ENCODE measurements at places on chromosomes 16 and 17.

DNA sequence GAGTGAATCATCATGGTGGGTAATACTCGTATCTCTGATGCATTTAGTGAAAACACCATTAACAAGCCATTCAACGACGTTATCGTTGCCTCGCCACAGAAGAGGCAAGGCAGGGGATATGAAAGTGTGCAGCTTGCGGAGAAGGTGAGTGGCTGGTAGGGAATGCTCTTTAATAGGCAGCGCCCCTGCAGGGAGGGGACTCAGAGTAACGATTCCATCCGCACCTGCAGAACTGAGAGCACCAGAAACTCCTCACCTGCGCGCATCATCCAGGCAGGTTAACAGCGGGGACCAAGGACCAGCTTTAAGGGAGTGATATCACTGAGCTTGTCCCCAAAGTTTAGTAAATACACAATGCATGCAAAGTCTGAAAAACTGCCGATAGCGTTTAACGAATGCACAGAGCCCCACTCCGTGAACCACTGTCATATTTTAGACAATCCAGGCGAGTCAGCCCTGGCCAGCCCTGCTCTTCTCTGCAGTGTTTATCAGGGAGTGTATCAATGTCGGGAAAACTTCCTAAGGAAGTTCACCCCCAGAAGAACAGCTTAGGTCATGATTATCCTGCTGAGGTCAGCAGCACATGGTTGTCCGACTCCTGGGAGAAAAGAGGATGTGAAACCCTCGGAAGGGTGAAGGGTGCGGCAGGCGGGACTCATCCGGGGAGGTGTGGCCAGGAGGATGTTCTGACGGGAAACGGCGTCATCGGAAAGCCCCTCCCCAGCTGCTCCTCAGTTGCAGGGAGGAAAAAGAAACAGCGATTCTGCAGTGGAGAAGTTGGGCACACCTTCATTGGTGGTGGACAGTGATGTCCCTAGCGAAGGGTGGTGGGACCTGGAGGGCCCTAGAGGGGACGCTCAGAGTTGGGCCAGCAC is 68.5 kb upstream of the DNAH17 start:
- peak; percentile 21 for DNase-seq

- DNase-seq: no peak
These were observed 9.6 kb downstream of the FHOD1 start for GRCh38 chr16:67237396-67238277.

DNA sequence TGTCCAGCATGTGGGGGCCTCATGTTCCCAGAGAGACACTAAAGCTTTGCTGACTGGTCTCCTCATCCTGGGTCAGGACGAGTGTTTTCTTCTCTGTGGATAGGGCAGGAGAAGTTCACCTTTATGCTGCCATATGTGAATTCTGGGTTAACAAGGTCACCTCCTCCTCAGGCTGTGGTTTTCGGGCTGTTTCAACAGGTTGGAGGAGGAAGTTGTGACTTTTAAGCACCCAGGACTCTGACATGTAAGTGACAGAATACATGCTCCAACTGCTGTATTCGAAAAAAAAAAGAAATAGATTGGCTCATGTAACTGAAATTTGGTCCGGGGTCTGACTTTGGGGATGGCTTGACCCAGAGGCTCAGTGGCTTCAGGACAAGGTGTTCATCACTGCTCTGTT is 54.2 kb downstream of the SNX20 start:
- no peak for DNase-seq

- no peak for DNase-seq
These were observed 1.4 kb downstream of the ARSG start for GRCh38 chr17:68292689-68293040.

DNA sequence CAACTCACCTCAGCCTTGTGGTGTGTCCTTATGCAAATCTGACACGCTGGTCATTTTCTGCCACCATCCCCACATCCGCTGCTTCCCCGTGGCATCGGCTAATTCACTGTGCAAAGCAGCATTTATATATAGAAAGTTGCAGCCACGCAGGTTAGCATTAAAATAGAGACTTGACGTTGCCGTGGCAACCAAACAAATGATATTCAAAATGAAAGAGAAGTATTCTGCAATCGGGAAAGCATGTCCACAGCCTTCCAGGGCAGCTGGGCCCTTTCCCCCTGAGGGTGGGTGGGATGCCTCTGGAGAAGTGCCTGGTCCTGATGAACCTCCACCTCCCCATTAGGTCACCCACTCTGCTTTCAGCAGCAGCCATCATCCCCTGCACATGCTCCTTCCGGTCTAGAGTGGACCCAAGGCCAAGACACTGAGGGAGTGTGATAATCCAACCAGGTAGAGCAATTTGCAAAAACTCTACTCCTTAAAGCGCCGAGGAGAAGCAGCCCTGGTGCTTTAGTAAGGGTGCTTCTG is 138.7 kb downstream of the GAS7 start:
- DNase-seq: no peak

DNA sequence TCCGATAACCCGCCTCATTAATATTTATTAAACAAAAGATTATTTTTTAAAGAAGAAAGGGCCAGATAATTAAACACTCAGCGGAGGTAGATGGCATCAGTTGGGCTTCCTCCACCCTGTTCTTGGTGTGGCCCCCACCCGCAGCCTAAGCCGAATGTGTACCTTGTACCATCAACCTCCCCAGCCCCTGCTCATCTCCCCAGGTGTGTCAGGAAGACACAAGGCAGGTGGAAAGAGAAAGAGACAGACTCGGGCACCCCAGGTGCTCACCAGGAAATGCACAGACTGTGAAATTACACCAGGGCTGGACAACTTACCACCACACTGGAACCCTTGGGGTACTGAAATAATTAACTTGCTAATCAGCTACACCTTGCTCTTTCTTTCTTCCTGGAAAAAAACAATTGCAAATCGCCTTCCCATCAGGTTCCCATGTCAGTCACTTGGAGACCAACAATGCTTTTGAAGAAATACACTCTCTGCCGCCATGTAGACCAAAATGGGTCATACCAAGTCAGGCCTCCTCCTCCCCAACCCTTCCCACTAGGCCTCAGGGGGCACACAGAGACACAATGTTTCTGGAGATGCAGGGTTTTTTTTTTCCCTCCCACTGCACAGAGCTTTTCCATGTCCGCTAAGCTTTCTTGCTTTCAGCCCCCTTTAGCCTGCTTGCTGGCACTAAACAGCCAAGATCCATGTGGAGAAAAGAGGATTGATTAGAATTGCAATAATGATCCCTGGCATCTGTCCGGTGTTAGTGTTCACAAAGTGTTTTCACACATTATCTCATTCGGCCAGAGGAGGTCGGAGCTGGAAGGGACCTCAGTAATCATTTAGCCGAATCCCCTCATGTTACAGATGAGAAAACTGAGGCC is 8.6 kb upstream of the LHX1 start:
- DNase-seq: no peak

DNA sequence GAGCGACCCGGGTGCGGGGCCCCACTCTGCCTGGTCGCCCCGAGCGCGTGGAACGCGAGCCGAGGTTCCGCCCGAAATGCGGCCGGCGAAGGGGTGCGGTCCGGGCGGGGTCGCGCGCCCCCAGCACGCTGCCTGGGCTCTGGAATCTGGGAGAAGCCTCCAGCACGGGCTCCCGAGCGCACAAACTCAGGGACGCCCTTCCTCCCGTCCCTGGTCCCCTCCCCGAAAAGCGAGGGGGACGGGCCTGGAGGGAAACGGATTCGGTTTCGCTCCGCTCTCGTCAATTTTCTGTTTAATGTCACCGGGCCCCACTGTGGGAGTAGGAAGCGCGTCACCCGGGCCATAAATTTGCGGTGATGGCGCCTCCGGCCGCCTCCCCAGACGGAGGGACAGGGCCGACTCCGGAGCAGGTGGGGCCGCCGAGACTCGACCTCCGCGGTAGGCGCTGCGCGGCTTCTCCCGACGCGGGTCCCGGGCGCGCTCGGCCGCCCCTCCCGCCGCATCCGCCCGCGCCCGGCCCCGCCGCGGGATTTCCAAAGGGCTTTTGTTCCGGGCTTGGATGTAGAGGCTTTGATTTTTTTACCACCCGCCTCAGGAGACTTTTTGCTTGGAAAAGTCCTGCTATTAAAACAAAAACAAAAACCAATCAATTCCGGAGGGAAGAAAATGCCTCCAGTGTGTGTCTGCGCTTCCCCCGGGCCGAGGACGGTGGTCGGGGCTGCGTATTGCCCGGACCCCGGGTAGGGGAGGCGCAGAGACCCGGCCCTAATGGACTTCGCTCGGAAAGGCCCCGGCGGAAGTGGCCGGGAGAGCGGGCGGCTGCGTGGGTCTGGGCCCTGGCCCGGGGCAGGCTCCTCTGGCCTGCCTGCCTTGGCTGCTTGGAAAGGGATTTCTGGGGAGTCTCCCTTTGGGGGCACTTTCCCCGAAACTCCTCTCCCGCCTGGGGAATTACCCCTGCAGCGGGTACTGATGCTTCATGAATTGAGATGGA is 7.9 kb upstream of the BAHCC1 start:
- peak; percentile 67 for DNase-seq

- DNase-seq: no peak
These were observed 50.7 kb upstream of the CNTNAP4 start for GRCh38 chr16:76226481-76226880.

All from fibroblast of skin of back (primary cell).